ENCODE measurements at places on chromosomes 11 and 22.

- no peak for DNase-seq
Measured at GRCh38 chr11:59822989-59823566, 12.5 kb upstream of the MRPL16 start.

GRCh38 chr11:4891996-4892640, 10.4 kb downstream of the OR51T1 start:
- no peak for DNase-seq

- no peak for DNase-seq
Measured at GRCh38 chr11:3201112-3201581, 17.5 kb downstream of the MRGPRG start.

DNA sequence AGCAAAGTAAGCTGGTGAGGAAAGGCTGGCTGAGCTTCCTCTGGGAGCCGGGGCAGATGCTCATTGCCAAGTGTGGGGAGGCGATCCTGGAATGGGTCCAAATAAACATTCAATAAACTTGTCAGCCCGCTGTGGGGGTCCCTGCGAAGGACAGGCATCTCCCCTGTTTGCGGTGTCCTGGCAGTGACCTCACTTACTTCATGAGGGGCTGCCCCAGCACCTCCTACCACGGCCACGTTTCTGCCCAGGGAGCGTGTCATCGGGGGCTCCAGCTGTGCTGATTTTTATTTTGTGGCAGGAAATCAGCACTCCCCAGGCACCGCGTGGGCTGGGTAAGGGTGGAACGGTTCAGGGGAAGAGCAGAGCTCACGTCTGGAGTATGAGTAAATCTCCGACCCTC, 493.9 kb upstream of the B3GAT1 start:
- DNase-seq = no peak

DNA sequence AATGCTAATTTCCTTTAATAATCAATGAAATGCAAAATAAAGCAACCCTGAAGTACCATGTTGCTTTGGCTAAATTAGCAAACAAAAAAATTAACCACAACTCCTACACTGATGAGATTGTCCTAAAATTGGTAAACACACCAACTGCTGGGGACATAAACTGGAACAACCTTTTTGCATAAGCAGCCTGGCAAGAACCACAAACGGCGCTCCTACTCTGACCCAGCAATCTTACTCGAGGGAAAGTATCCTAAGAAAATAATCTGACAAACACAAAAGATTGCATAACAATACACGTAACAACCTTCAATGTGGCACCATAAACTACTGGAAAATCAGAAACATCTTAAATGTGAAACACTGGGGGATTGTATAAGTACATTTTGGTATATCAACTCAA, 189.8 kb upstream of the PITPNB start:
- DNase-seq = no peak

DNA sequence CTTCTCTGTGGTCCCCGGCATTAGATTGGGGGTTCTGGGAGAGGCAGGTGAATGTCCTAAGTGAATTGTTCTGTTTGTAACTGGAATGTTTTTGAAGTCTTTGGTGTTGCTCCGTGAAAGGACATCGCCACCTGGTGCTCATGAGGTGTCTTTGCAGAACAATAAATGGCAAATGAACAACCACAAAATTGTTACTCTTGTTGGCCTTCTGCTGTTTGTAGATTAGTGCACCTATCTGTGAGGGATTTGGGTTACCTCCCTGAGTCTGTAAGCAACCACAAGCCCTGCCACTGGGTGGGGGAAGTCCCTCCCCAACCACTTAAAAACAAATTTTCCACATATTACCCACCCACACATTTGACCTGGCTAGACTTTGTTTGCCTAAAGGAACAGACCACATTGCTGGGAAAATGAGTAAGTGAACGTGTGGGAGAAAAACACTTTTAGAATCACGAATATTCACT, 4.7 kb downstream of the MPEG1 start:
- DNase-seq = peak; percentile 37

DNA sequence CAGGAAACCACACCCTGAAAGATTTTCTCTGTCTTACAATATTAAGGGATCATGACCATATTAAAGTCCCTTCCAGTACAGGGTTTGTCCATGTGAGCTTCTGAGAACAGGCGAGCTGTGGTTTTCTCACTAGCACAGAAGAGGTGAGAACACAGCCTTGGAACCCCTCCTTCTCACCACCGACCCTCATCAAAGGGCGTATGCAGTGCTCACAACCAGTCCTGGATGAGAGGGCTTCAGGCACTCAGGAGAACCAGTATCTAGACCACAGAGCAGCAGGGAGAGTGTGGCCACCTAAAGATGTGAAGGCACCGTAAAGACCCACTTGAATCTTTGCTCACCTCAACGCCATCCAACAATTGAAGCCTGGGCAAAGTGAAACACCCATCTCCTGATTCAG, 397.0 kb downstream of the ETS1 start:
- DNase-seq = no peak

GRCh38 chr11:75487365-75487764, 38.4 kb downstream of the GDPD5 start:
- no peak for DNase-seq

- no peak for DNase-seq
Measured at GRCh38 chr11:112172362-112172994, 2.8 kb upstream of the BCO2 start.

DNA sequence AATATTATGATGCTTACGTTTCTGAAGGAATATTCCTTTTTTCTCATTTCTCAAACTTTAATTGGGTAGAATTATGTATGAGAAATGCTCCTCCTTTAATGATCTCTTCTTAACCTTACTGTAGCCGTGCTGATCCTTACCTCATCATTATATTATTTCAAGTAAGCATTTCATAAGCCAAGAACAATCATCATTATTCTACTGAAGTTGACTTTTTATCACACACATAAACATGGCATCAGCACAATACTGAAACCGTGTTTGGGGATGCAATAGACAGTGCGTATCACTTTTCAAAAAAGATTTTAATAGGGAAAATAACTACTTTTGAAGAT, 162.8 kb downstream of the ARHGAP42 start:
- no peak for DNase-seq
